ENCODE measurements at places on chromosomes 5 and 9.

GRCh38 chr9:111598733-111599091 lies 735 bp downstream of the PTGR1 start:
- DNase-seq = no peak

DNA sequence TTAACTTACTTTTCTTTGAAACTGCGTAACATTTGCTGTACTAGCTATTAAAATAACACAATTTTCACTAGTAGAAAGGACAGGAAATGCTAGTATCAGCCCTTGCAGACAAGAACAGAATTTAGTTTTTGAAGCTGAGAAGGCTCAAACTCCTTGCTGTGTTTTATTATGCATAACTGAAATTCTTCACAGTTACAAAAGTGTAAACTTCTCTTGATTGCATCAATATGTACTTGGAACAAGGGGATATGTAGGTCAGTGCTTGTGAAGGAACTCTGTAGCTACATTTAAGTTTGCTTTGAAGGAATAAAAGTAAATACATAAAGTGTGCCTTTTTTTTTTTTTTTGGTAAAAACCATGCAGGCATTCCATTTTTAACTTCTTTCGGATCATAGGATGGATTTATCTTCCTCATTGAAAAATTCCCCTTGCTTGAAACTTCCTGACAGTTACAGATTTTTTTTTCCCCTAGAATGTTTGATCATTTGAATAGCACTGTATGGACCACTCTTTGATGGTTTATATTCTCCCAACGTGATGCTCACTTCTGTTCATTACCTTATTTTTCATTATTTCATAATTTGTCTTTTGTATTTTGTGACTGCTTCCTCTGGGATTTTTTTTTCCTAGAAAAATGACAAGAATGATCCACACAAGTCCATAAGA lies 94.9 kb upstream of the DAB2 start:
- peak; percentile 72 for DNase-seq

GRCh38 chr9:13823026-13823425 lies 490.9 kb downstream of the NFIB start:
- DNase-seq = peak; percentile 17

DNA sequence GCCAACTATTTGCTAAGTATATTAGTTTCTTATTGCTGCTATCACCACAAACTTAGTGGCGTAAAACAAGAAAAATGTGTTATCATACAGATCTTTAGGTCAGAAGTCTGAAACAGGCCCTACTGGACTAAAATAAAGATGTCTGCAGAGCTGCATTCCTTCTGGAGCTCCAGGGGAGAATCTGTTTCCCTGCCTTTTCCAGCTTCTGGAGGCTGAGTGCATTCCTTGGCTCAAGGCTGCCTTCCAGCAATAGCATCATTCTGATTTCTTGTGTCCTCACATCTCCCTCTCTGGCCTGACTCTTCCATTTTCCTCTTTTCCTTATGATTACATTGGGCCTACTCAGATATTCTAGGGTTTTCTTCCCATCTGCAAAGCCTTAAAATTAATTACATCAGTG lies 15.9 kb downstream of the MAN2A1 start:
- peak; percentile 72 for DNase-seq

- no peak for DNase-seq
Measured at GRCh38 chr9:120621941-120622340, 42.0 kb upstream of the CDK5RAP2 start.

- no peak for DNase-seq
Measured at GRCh38 chr9:113508111-113508749, 44.7 kb downstream of the RGS3 start.

DNA sequence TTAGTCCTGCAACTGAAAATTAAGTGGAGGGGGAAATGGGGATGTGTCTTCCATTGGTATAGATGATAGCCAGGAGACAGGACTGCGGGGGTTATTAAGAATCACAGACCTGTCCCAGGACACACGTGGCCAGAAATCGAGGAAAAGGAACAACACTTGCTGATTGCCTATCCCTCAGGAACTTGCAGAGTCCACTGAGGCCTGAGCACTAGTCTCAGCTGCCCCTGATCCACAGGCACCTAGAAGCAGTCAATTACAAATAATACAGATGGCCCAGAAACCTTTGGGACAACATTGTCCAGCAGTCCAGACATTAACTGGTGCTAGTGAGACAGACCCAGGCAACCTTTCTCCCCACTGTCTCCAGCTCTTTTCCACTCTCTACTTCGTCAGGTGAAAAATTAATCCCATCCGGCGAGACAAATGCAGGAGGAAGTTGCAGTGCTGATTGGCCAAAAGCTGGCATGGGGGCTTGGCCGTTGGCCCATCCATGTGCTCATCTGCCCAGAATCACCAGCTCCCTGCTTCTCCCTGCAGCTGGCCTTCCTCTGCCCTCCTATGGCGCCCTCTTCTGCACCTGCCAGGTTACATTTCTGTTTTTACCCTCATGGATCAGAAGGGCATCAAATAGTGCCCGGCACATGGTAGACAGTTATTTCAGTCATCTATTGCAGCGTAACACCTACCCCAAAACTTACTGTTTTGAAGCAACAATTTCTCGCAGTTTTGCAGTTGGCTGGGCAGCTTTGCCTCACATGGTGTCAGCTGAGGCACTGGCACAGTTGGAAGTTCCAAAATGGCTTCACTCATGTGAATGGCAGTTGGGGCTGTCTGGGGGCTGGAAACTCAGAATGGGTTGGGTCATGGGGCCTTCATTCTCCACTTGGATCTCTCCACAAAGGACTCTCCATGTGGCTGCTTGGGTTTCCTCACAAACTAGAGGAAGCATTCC lies 3.6 kb upstream of the B4GALT1 start:
- DNase-seq = no peak

- DNase-seq = no peak
Measured at GRCh38 chr5:68217047-68217355, 1.4 kb downstream of the PIK3R1 start.
